Cardiac ventricle fibroblast (primary cell): ENCODE measurements at places on chromosomes 5 and 9. TPM values are rescaled to one million over a fixed set of nuclear protein-coding genes. Genes with fewer than 3 reads are reported as not detected.

Gene PDE6A
- not detected in 2 replicates for total RNA-seq

Gene MCTP1
- 1.9 and 2.2 TPM in 2 replicates for total RNA-seq

Gene PCDHB9
- 0.56 and 1.0 TPM in 2 replicates for total RNA-seq

Gene PCDHGA2
- 3.5 and 5.2 TPM in 2 replicates for total RNA-seq

Gene ASPN
- total RNA-seq, result 11.1 and 11.6 TPM in 2 replicates

Gene INSL4
- total RNA-seq, result not detected in 2 replicates

Gene DNAI1
- total RNA-seq, result not detected in 2 replicates

Gene AGXT2
- not detected in 2 replicates for total RNA-seq

Gene CDC42SE2
- 9.4 and 15.1 TPM in 2 replicates for total RNA-seq

Gene SPATA9
- total RNA-seq, result not detected in 2 replicates

Gene IFNB1
- total RNA-seq, result not detected in 2 replicates

Gene OR1L6
- total RNA-seq, result not detected in 2 replicates

Gene MCIDAS
- not detected in 2 replicates for total RNA-seq

Gene SMIM33
- total RNA-seq, result not detected in 2 replicates

Gene PLCXD3
- total RNA-seq, result 71.4 and 74.8 TPM in 2 replicates

Gene ATG10
- 3.1 and 4.3 TPM in 2 replicates for total RNA-seq

Gene ENTPD2
- total RNA-seq, result not detected in 2 replicates

Gene TIGD6
- total RNA-seq, result 5.9 and 6.6 TPM in 2 replicates

Gene GLRA1
- total RNA-seq, result not detected in 2 replicates

Gene MARVELD2
- 0.24 TPM in 1 of 2 replicates, not detected in the other for total RNA-seq

Gene PCDHGA11
- 15.6 and 18.8 TPM in 2 replicates for total RNA-seq

Gene TXNDC8
- total RNA-seq, result not detected in 2 replicates

Gene FRRS1L
- 0.10 and 0.25 TPM in 2 replicates for total RNA-seq

Gene SLC25A2
- 0.12 TPM in 1 of 2 replicates, not detected in the other for total RNA-seq

Gene TAF11L9
- total RNA-seq, result not detected in 2 replicates

Gene HAPLN1
- 0.34 and 1.4 TPM in 2 replicates for total RNA-seq

Gene DDX31
- total RNA-seq, result 11.9 and 13.5 TPM in 2 replicates

Gene TMEM171
- 0.19 and 0.20 TPM in 2 replicates for total RNA-seq

Gene TYRP1
- not detected in 2 replicates for total RNA-seq

Gene LCN1
- not detected in 2 replicates for total RNA-seq

Gene HAND1
- total RNA-seq, result not detected in 2 replicates

Gene SPAAR
- total RNA-seq, result 1.2 and 2.5 TPM in 2 replicates

Gene WNT8A
- not detected in 2 replicates for total RNA-seq

Gene HTR4
- 0.44 and 1.1 TPM in 2 replicates for total RNA-seq

Gene CYLC2
- total RNA-seq, result not detected in 2 replicates

Gene HACD4
- 1.3 and 1.7 TPM in 2 replicates for total RNA-seq

Gene AP3B1
- total RNA-seq, result 29.3 and 31.1 TPM in 2 replicates

Gene NUTM2G
- total RNA-seq, result not detected in 2 replicates

Gene ECSCR
- 2.1 and 5.1 TPM in 2 replicates for total RNA-seq

Gene IARS1
- 72.6 and 80.5 TPM in 2 replicates for total RNA-seq

Gene LCN2
- total RNA-seq, result not detected in 2 replicates

Gene FBXO10
- 4.7 and 5.2 TPM in 2 replicates for total RNA-seq

Gene SAPCD2
- 0.34 and 0.75 TPM in 2 replicates for total RNA-seq

Gene MOB3B
- total RNA-seq, result 0.06 and 0.15 TPM in 2 replicates

Gene MSX2
- total RNA-seq, result 4.4 and 7.0 TPM in 2 replicates

Gene BTF3
- 487 and 576 TPM in 2 replicates for total RNA-seq

Gene NR3C1
- total RNA-seq, result 29.1 and 31.5 TPM in 2 replicates
